CD8-positive, alpha-beta memory T cell (primary cell): ENCODE measurements at places on chromosomes 4 and X. TPM values are rescaled to one million over a fixed set of nuclear protein-coding genes. Genes with fewer than 3 reads are reported as not detected.

DNA sequence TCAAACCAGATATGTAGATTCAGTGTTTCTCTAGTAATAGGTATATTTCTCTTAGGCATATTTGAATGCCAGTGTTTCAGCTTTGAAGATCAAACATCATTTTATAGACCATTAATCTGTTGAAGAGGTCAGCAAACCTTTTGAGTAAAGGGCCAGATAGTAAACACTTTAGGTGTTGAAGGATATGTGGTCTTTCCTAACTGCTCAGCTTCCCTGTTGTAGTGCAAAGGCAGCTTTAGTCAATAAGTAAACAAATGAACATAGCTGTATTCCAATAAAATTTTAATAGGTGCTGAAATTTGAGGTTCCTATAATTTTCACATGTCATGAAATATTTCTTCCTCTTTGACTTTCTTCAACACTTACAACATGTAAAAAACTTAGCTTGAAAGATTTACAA is 201.6 kb downstream of the ADGRL3 start:
- no peaks in the 10 kb centered on the region for H3K36me3 ChIP-seq
- H3K4me3 ChIP-seq = no peak overlapping the region
- H3K27ac ChIP-seq = no peak overlapping the region
- H3K4me1 ChIP-seq = no peaks in the 10 kb centered on the region
- H3K27me3 ChIP-seq = no peaks in the 10 kb centered on the region

GRCh38 chr4:25970226-25970675 is 56.2 kb downstream of the SMIM20 start:
- H3K27me3 ChIP-seq = no peaks in the 10 kb centered on the region
- no peak overlapping the region for H3K4me3 ChIP-seq
- H3K36me3 ChIP-seq = no peaks in the 10 kb centered on the region
- no peak overlapping the region for H3K27ac ChIP-seq
- H3K4me1 ChIP-seq = no peaks in the 10 kb centered on the region

DNA sequence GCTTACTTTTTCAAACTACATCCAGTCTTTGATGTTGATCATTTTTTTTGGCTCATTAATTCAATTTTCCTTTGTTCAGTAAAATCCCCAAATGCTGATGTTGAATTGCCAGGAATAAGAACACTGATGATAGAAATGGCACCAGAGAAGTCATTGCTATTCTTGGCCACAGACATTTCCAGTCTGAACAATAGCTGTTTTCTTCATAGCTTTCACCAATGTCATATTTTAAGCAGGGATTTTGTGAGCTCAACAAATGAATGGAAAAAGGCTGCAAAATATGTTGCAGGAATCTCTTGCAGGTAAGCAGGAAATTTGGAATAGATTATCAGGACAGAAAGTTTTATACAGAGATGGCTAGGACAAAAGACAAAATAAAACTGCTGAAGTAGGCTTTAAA is 40.5 kb upstream of the GLRB start:
- H3K4me1 ChIP-seq = no peaks in the 10 kb centered on the region
- DNase-seq = no peak
- no peak overlapping the region for H3K4me3 ChIP-seq
- H3K36me3 ChIP-seq = no peaks in the 10 kb centered on the region
- no peak overlapping the region for H3K27ac ChIP-seq

DNA sequence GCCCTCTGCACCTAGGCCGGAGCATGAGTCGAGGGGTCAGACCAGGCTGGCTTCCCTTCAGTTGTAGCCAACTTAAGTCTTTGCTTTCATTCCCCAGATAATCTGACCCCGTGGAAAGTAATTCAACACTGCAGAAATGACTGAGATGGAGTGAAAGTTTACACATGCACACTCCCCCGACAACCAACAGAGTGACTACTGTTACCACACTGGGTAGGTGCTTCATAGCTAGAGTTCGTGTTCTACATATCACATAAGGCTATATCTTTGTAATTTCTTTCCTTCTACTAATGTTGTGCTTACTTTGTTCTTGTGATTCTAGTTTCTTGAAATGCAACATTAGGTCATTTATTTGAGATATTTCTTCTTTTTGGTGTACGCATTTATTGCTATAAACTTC is 7.2 kb upstream of the CTAG2 start:
- H3K4me3 ChIP-seq = no peak overlapping the region
- no peaks in the 10 kb centered on the region for H3K36me3 ChIP-seq
- no peaks in the 10 kb centered on the region for H3K27me3 ChIP-seq
- H3K27ac ChIP-seq = no peak overlapping the region
- no peaks in the 10 kb centered on the region for H3K4me1 ChIP-seq

DNA sequence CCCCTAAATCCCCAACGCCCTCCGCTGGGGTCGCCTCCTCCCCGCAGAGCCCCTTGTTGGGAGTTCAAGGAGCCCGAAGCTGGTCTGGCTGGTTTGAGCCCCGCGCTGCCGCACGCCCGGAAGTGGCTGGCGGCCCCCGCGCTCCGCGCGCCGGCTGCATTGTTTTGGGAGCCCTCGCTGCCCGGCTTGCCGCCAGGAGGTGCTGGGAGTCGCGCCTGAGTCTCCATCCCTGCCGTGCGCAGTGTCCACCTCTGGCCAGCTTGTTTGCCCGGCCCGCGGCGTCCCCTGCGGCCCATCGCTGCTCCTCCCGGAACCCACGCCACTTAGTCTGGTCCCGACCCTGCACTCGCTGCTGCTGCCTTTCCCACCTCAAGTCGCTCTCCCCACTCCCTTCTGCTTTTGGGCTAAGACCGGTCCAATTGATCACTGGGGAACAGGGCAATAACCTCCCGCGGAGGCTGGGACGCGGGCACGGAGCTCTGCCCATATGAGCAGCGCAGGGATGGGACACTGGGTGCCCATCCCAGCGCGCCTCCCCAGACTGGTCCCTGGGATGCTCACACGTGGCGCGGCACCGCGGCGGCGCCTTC is 2.2 kb upstream of the SFRP2 start:
- H3K4me3 ChIP-seq = peak overlapping the region; percentile 29
- H3K4me1 ChIP-seq = peaks cover 40% of the 10 kb centered on the region
- H3K27ac ChIP-seq = no peak overlapping the region
- peaks cover 47% of the 10 kb centered on the region for H3K27me3 ChIP-seq
- H3K36me3 ChIP-seq = no peaks in the 10 kb centered on the region
- no peak for DNase-seq

- no peaks in the 10 kb centered on the region for H3K4me1 ChIP-seq
- DNase-seq = no peak
- no peak overlapping the region for H3K4me3 ChIP-seq
Measured at GRCh38 chr4:159185591-159186023, 82.7 kb downstream of the RAPGEF2 start.

DNA sequence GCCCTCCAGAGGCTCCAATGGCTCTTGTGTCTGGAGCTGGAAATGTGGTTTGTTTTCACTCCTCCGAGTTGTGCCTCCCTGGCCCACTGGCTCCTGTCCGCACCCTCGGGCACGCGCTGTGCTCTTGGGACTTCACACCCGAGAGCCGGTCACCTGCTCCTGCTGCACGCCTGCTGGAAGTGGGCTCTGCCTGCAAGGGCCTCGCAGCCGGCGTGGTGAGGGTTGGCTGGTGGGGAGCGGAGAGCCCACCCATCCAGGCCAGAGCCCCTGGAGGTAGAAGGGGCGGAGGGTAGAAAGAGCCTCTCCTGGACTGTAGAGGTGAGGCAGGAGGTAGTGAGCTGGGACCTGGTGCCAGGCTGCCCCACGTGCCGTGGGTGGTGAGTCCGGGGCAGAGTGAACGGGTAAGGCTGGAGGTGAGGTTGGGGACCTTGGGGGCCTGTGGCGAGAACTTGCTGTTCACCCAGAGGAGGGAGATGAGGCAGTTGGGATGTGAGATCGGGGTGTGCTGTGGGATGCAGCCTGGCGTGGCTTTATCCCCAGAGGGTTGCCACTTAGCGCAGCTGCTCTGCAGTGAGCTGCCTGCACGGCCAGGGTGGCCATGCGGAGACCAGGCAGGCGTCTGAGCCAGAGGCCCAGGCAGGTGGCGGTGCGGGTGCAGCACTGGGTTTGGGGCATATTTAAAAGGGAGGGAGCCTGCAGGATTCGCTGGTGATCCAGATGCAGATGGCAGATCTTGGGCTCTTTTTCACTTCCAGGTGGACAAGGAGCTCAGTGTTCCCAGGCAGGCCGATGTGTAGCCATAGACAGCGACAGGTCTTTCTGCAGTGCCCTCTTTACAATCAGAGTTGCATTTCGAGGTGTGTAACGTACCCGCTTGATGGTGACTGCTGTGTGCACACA is 48.8 kb downstream of the PCGF3 start:
- no peaks in the 10 kb centered on the region for H3K27me3 ChIP-seq
- H3K4me3 ChIP-seq = no peak overlapping the region
- H3K4me1 ChIP-seq = no peaks in the 10 kb centered on the region
- H3K27ac ChIP-seq = no peak overlapping the region
- peaks cover 7% of the 10 kb centered on the region for H3K36me3 ChIP-seq

DNA sequence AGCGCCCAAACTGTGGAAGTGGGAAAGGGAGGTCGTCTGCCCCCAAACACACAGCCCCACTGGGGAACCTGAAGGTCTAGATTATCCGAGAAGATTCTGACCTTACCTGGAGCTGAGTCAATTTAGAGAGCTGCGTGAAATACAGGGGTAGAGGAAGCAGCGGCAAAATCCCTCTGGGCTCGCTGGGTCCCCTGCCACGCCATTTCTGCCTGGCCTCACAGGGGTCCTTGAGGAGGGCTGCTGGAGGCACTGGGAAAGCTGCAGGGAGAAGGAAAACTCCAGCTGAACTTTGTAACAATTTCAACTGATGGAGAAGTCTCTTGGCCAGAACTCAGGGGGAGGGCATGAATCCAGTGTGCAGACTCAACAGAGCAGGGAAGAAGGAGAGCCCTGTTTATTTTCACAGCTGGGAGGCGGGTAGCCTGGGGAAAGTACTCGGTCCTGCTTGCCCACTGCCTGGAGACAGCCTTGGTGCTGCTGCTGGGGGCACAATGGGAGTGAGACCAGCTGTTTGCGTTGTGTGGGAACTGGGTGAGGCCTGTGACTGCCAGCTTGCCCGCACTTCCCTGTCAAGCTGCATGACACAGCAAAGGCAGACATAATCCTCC is 93.2 kb upstream of the MAPK10 start:
- H3K4me3 ChIP-seq = no peak overlapping the region
- DNase-seq = no peak
- H3K27ac ChIP-seq = no peak overlapping the region
- H3K36me3 ChIP-seq = no peaks in the 10 kb centered on the region
- no peaks in the 10 kb centered on the region for H3K4me1 ChIP-seq
- no peaks in the 10 kb centered on the region for H3K27me3 ChIP-seq

- H3K4me3 ChIP-seq = no peak overlapping the region
- H3K27ac ChIP-seq = no peak overlapping the region
- DNase-seq = no peak
- H3K36me3 ChIP-seq = no peaks in the 10 kb centered on the region
Measured at GRCh38 chr4:101853691-101854090, 63.2 kb downstream of the BANK1 start.

DNA sequence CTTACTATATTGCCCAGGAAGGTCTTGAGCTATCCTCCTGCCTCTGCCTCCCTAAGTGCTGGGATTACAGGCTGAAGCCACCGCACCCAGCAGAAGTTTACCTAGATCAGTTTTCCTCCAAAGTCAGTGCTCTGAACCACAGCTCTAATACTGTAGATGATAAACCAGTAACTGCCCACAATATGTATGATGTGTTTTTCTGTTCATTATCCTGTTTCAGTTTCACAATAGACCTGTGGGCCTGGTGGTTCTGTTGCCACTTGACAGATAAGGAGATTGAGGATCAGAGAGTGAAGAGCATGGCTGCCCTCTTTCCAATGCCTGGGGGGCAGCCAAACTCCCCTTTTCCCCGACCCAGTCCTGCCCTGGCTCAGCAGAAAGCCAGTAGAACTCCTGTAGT is 87.0 kb downstream of the EFNB1 start:
- no peaks in the 10 kb centered on the region for H3K4me1 ChIP-seq
- DNase-seq = no peak
- no peak overlapping the region for H3K4me3 ChIP-seq
- H3K27me3 ChIP-seq = no peaks in the 10 kb centered on the region

DNA sequence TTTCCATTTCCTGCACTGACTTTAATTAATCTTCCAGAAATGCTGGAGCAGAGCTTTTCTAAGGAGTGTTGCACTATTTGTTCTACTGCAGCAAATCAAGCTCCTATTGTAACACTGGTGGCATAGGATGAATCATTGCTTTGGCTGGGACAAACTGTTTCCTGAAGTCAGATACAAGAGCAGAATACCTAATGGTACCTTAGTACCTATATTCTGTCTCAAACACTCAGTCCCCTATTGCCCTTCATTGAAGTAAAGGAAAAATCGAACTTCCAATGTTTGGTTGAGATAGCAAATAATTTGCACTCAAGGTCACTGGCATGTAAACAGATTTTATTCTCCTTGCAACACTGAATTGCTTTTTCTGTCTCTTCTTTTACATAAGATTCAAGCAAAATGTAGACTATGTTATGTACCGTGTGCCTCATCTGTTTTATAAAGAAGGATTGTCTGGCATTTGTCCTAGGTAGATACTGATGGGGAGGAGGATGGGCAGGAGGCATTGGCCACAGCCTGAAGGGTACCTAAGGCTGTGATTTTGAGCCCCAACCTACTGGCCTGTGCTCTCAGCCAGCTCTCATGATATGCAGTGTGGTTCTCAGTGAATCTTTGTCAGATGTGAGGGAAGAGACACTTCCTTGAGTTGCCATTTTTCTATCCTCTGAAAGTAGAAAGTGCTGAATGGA is 141.6 kb downstream of the AASDH start:
- no peaks in the 10 kb centered on the region for H3K27me3 ChIP-seq
- no peaks in the 10 kb centered on the region for H3K4me1 ChIP-seq
- no peak overlapping the region for H3K27ac ChIP-seq
- no peak for DNase-seq
- no peaks in the 10 kb centered on the region for H3K36me3 ChIP-seq
- no peak overlapping the region for H3K4me3 ChIP-seq

GRCh38 chr4:155179216-155179615 is 29.2 kb upstream of the NPY2R start:
- no peaks in the 10 kb centered on the region for H3K4me1 ChIP-seq
- H3K27me3 ChIP-seq = no peaks in the 10 kb centered on the region
- no peak overlapping the region for H3K4me3 ChIP-seq

GRCh38 chrX:104250470-104250869 is 4.3 kb downstream of the ESX1 start:
- no peaks in the 10 kb centered on the region for H3K4me1 ChIP-seq
- H3K27ac ChIP-seq = no peak overlapping the region
- H3K4me3 ChIP-seq = no peak overlapping the region
- no peak for DNase-seq

DNA sequence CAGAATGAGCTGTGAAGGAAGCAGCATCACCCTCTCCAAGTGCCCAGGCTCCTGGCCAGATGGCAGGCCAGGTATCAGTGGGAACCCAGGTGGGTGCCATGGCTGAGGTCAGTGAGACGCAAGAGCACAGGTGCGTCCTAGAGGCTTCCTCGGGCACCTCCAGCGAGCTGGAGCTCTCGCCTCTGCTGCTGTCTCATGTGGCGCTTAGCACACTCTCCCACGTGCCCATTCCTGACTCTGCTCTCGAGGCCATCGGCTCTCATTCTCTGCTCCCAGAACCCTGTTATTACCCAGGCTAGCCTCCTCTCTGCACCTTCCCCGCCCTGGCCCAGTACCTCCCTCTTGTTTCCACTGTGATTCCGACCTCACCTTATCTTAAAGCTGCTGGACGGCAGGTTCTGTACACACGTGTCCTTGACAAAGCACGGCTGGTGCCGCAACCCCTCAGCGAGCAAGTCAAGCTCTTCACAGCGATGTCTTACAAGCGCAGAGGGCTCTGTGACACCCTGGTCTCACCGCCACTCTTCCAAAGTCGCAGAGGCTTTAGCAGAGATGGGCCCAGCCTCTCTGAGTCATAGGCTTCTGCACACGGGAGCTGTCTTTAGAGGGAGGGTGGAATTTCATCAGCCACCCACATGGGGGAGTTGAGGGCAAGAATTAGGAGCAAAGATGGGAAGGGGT is 15.4 kb upstream of the MSANTD1 start:
- no peak overlapping the region for H3K4me3 ChIP-seq
- no peak for DNase-seq
- no peaks in the 10 kb centered on the region for H3K4me1 ChIP-seq

KIAA0232 gene
- total RNA-seq = 16.4 TPM

TGIF2LX gene
- not detected for total RNA-seq

GPRASP1 gene
- total RNA-seq = 3.4 TPM

VEGFC gene
- not detected for total RNA-seq

PAGE5 gene
- 1.1 TPM for total RNA-seq

OR13H1 gene
- not detected for total RNA-seq

ATP2B3 gene
- not detected for total RNA-seq
